Fibroblast of skin of scalp (primary cell): ENCODE measurements at places on chromosomes 6 and 20.

GRCh38 chr6:44304282-44305199, 8.6 kb downstream of the AARS2 start:
- peak; percentile 43 for DNase-seq

GRCh38 chr6:144266091-144266649, 19.0 kb upstream of the UTRN start:
- DNase-seq: peak; percentile 85

GRCh38 chr6:149985481-149985937, 21.8 kb downstream of the ULBP1 start:
- no peak for DNase-seq

GRCh38 chr20:56868746-56869145, 239.6 kb downstream of the TFAP2C start:
- DNase-seq: no peak
